ENCODE measurements at places on chromosomes 1 and 21.

GRCh38 chr1:101128211-101128727, 102.7 kb upstream of the DPH5 start:
- DNase-seq, result no peak

- peak; percentile 25 for DNase-seq
Measured at GRCh38 chr1:31421371-31422040, 8.5 kb downstream of the SERINC2 start.

DNA sequence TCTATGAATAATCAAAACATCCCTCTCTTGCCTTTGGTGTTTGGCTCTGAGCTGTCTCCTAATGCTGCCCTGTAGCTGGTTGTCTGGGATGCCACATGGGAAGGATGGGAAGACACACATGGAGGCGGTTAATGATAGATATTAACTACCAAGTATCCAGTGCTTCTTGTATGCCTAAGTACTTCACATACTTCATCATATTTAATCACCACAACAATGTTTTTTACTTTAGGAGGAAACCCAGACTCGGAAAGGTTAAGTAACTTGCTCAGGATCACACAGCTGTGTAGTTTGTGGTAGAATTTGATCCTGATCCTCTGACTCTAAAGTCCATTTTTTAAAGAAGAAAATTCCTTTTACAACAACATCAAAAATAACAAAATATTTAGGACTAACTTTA, 88.0 kb downstream of the HHAT start:
- DNase-seq, result no peak

GRCh38 chr1:171280599-171280998, 32.3 kb downstream of the FMO1 start:
- no peak for DNase-seq

GRCh38 chr1:206575894-206576737, 36.1 kb downstream of the EIF2D start:
- peak; percentile 17 for DNase-seq

DNA sequence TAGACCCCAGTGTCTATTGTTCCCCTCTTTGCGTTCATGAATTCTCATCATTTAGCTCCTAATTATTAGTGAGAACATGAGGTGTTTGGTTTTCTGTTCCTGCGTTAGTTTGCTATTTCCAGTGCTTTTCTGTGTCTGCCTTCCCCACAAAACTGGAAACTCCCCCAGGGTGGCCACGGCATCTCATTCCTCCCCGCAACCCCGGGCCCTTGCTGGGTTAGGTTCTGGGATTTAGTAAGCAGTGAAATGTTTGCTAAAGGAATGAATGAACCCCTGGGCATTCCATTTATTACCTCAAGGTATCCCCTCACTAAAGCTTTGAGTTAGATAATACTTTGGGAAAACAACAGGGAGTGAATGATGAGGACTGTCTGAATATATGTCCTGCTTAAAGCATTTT, 142.9 kb downstream of the GLUL start:
- DNase-seq, result no peak

- no peak for DNase-seq
Measured at GRCh38 chr1:18592368-18592767, 38.3 kb upstream of the PAX7 start.

DNA sequence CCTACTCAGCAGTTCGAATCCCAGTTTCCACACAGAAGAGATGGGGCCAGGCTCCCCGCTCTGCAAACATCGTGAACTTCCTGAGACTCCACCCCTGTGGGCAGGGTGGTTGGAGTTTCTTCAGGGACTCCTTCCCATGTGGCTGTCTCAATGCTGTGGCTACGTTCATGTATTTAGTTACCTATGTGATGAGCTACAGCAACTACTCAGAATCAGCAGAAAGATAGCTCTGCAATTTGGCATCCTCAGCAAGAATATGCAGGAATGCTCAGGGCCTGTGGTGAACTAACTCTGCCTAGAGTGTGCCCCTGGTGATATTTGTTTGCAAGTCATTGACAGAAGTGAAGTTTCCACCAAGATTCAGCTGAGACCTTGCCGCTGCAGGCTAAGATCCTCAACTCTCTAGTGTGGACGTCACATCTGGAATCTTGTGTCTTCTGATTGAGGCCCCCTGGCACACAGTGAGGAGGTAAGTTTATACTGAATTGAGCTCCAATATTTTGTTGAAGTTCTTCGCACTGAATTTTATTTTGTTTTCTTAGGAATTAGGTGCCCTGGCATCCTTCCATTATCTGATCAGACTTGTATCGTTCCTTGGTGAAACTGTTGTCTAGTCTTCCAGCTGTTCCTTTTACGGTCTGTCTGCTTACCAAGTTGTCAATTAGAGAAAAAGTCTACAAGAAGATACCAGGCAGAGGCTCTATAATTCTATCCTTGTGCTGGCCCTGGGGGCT, 8.2 kb upstream of the GLRX2 start:
- no peak for DNase-seq

- DNase-seq, result no peak
Measured at GRCh38 chr1:8474369-8474768, 156.5 kb downstream of the SLC45A1 start.

- no peak for DNase-seq
Measured at GRCh38 chr1:84259376-84259775, 42.1 kb upstream of the SAMD13 start.

DNA sequence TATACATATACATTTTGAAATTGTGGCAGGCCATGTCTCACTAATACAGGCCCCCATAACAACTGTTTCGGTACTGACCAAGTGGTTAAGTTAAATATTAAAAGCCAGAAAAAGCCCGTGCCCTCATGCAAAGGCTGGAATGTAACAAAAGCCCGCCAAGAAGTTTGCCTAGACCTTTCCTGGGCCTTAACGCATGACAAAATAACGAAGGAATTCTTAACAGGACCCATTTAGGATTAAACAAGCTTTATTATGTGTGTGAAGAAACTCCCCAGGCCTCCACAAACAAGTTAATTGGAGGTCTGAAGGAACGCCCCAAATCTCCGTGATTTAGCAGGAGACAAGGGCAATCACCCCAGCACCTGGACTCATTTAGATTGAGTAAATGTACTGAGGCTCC, 42.4 kb downstream of the TNFSF4 start:
- no peak for DNase-seq

- DNase-seq, result no peak
Measured at GRCh38 chr1:37484325-37485051, 10.1 kb downstream of the ZC3H12A start.

GRCh38 chr1:158945061-158945460, 13.7 kb downstream of the PYHIN1 start:
- no peak for DNase-seq

- peak; percentile 80 for DNase-seq
Measured at GRCh38 chr21:46087641-46088040, 10.3 kb upstream of the COL6A2 start.

GRCh38 chr21:34192646-34193285, 119.4 kb downstream of the MRPS6 start:
- no peak for DNase-seq

DNA sequence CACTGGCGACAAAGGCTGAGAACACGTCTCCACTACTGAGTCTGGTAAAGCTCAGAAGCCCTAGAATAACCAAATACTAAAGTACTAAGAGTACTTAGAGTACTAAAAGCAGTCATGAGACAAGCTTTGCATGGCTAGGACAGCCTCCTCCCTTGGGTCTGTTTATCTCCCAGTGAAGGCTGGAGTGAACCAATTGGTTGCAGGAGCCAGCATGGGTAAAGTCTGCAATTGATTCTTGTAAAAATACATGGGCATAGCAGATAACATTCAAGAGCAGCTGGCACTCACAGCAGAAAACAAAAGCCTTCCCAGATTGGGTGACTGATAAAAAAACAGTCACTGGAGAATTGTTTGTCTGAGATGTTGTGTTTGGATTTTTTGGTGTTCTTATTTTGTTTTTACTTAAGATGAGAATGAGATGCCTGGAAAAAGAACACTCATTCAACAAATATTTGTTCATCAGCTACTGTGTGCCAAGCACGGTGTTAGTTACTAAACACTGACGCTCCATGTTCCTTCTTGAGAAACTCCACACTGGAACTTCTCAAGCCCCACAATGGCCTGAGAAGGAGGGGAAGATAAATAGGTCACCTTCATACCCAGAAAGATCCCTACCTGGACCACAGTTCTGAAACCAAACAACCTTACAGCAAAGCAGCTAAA, 3.7 kb downstream of the IRF6 start:
- DNase-seq, result no peak

DNA sequence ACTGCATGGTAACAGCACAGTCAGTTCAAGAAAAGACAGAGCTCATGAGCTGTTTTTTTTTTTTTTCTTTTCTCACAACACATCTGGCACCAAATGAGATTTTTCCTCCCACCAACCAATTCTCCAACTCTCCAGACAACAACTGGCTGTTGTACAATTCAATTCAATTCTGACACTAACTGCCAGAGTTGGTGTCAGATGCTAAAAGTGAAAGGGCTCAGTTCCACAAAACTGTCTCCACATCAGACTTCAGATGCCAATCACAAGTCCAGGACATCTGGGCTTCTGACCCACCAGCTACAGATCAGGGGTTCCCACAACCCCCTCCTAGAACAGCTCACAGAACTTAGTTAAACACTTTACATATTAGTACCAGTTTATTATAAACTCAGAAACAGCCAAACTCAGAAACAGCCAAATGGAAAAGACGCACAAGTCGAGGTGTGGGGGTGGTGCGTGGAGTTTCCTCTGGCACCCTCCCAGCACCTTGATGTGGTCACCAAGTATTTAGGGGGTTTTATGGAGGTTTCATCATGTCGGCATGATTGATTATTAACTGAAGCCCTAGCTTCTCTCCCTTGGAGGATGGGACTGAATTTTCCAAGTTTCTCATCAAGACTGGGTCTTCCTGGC, 39.2 kb upstream of the LRRC8D start:
- DNase-seq, result peak; percentile 34
